Tibial nerve (tissue), 4 donors: ENCODE measurements at places on chromosomes 1 and 21.

- DNase-seq = no peak
Measured at GRCh38 chr21:42563686-42564085, 50.0 kb downstream of the SLC37A1 start.

DNA sequence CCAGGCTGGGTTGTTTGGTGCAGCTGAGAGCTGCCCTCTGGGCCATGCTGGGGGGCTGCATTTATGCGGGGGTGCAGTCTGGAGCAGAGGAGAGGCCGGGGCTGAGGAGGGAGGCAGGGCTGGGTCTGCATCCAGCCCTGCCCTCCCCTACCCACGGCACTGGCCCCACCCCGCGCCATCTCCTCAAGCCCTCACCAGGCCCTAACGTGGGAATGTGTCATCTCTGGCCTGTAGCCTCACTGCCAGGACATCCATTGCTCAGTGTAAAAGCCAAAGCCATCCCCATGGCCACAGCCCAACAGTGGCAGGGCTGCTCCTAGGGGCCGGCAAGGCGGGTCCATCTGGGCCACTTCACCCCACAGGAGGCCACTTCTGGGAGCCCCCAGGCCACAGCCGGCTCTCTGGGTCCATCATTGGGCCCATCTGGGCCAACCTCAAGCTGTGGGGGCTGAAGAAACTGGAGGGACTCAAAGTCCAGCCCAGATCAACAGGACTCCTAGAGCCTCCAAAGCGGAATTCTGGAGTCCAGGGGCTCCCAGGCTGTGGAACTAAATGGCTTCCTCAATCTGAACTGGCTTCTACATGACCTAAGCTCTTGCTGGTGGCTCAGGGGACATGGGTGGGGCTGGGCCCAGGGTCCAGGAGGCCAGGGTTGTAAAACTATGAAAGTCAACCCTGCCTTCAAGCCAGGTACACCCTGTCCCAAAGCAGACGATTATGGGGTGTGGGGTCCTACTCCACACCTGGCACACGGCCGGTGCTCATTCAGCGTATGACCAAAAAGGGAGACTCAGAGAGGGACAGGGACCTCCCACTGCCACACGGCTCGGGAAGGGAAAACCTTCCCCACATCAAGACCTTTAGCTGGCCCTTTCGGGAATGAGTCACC lies 32.6 kb downstream of the RUNX3 start:
- no peak for DNase-seq

- DNase-seq = no peak
Measured at GRCh38 chr1:5375481-5375880, 616.7 kb downstream of the NPHP4 start.

- DNase-seq = no peak
Measured at GRCh38 chr1:210464519-210465039, 135.9 kb downstream of the HHAT start.
